ENCODE measurements at places on chromosomes 7 and 10. TPM values are rescaled to one million over a fixed set of nuclear protein-coding genes. Genes with fewer than 3 reads are reported as not detected.
A peak's percentile ranks its signal among the peaks of the same experiment; 100 is the strongest.

DNA sequence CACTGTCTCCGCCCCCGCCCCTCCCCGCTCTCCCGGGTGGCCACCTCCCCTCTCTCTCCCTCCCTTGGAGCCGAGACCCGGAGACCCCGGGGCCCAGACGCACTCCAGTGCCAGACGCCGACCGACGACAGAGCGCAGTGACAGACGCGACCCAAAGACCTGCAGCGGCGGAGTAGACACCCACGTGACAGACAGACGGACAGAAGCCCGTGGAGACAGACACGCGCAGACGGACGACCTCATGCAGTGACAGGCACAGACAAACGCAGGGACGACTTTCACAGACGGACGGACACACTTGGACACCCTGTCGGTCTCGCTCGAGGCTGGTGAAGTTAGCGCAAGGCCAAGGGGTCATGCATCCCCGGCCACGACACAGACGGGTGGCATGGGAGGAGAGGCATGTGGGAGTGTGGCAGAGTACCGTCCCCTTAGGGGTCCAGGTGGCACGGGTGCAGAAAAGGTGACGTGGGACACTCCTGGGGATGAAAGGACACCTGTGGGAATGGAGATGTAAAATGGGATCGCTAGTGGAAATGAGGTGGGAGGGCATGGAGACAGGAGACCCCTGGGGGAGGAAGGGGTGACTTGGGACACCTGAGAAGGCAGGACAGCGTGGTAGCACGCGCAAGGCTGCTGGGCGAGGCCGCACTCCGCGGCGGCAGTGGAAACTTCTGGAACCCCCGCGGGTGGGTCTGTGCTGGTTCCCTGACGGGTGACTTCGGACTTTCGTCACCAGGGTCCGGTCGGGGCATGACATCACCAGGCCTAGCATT lies 456 bp upstream of the ACHE start:
- peak; percentile 92 for DNase-seq
- H3K27me3 ChIP-seq: peaks cover 9% of the 10 kb centered on the region
- no peak overlapping the region for H3K27ac ChIP-seq
- no peaks in the 10 kb centered on the region for H3K36me3 ChIP-seq
- no peaks in the 10 kb centered on the region for H3K4me1 ChIP-seq
- H3K4me3 ChIP-seq: peak overlapping the region; percentile 68

DNA sequence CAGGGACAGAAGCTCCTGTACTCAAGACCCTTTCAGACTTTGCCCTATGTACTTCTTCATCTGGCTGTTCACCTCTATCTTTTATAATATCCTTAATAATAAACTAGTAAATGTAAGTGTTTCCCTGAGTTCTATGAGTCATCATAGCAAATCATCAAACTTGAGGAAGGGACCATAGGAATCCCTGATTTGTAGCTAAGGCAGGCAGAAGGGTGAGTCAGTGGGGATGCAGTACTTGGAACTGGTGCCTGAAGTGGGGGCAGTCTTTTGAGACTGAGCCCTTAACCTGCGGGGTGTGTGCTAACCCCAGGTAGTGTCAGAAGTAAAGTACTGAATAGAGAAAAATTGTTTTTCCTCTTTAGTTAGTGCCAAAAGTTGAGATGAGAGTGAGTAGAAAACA lies 6.2 kb upstream of the TMEM243 start:
- no peaks in the 10 kb centered on the region for H3K4me1 ChIP-seq
- no peaks in the 10 kb centered on the region for H3K36me3 ChIP-seq
- peaks cover 67% of the 10 kb centered on the region for H3K27me3 ChIP-seq
- DNase-seq: no peak

DNA sequence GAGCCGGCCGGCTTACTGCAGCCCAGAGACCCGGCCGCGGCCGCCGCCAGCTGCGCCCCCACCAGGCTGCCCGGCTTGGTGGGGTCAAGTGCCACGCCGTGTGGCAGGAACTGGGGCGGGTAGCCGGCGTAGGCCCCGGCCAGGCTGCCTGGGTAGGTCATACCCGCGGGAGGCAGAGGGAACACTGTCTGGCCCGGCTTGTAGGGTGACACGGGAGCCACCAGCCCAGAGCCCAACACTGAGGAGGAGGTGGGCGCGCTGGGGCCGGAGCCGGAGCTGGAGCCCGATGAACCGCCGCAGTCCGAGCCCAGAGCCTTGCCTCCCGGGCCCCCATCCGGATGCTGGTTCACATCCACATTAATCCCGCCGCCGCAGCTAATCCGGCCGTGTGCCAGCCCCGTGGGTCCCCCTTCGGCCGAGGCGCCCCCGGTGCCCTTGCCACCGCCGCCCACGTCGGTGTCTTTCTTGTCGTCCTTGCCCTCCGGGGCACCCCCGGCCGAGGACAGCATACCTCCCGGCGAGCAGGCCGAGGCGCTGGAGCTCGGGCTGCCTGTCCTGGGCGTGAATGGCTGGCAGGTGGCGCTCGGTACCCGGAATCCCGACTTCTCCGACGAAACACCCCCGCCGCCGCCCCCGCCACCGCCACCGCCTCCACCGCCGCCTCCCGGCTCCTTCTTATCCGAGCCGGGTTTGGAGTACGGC lies 2.0 kb downstream of the ZNF503 start:
- H3K4me3 ChIP-seq: no peak overlapping the region
- DNase-seq: peak; percentile 91
- no peaks in the 10 kb centered on the region for H3K36me3 ChIP-seq

DNA sequence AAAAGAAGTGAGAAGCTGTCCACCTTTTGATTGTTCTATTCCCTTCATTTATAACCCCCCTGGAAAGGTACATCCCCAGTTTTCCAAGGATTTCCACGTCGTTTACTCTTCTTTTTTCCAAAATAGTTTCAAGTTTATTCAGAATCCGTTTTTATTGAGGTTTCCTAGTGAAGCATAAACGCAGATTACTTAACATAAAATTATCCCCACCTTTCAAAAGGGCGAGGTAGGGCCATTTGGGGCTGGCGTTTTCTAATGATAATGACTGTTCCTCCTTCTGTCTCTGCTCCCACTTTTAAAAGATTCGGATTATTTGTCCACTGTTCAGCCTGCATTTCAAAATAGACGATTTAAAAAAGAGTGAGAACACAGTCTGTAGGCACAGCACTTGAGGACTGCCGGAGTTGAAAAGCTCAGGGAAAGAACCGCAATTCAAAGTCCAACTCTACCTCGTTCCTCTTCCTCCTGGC lies 165.2 kb upstream of the PPP1R3A start:
- H3K4me1 ChIP-seq: no peaks in the 10 kb centered on the region
- DNase-seq: no peak

DNA sequence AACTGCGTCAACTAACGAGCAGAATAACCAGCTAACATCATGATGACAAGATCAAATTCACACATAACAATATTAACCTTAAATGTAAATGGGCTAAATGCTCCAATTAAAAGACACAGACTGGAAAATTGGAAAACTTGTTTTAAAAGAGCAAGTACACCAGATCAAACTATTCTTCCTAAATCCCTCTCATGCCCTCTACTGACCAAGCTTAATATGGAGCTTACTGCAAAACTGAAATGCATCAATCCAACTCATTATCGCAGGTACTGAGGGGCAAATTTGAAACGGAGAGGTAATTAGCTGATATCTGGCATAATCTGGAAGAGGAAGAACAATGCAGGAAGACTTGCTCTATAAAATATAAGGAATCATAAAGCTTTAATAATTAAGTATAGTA lies 1223.8 kb downstream of the NXPH1 start:
- DNase-seq: no peak
- no peaks in the 10 kb centered on the region for H3K4me1 ChIP-seq
- no peak overlapping the region for H3K27ac ChIP-seq
- H3K36me3 ChIP-seq: no peaks in the 10 kb centered on the region
- H3K27me3 ChIP-seq: no peaks in the 10 kb centered on the region
- no peak overlapping the region for H3K4me3 ChIP-seq

DNA sequence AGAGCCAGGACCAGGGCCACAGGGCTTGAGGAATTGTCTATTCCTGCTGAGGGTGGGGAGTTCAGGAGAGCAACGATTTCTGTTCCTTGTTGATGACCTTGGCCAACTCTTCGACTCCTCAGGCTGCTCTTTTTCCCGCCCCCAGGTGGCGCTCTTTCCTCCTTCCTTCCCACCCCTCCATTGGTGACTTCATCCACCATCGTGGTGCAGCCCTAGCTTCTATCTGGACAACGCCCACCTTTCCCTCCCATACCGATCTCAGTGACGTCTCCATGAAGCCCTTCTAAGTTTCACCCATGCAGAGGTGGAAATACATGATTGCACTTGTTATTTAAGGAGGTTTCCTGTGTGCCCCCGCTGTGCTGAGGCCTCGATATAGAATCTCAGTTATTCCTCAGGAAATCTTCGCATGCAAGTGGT lies 22.1 kb upstream of the CARD11 start:
- H3K4me3 ChIP-seq: no peak overlapping the region
- no peaks in the 10 kb centered on the region for H3K36me3 ChIP-seq
- no peak overlapping the region for H3K27ac ChIP-seq
- H3K4me1 ChIP-seq: no peaks in the 10 kb centered on the region
- peak; percentile 92 for DNase-seq
- H3K27me3 ChIP-seq: no peaks in the 10 kb centered on the region

GRCh38 chr10:82942286-82943099 lies 1067.5 kb downstream of the NRG3 start:
- no peak for DNase-seq
- H3K4me1 ChIP-seq: peaks cover 6% of the 10 kb centered on the region
- no peak overlapping the region for H3K4me3 ChIP-seq
- H3K27me3 ChIP-seq: peaks cover 24% of the 10 kb centered on the region
- no peak overlapping the region for H3K27ac ChIP-seq

- H3K4me3 ChIP-seq: no peak overlapping the region
- no peak overlapping the region for H3K27ac ChIP-seq
- peaks cover 6% of the 10 kb centered on the region for H3K36me3 ChIP-seq
- H3K27me3 ChIP-seq: no peaks in the 10 kb centered on the region
- no peaks in the 10 kb centered on the region for H3K4me1 ChIP-seq
- no peak for DNase-seq
Measured at GRCh38 chr7:259751-260405, 30.1 kb upstream of the FOXL3 start.

- H3K36me3 ChIP-seq: no peaks in the 10 kb centered on the region
- H3K4me3 ChIP-seq: no peak overlapping the region
Measured at GRCh38 chr10:27893358-27893954, 105.4 kb downstream of the ODAD2 start.

- peaks cover 13% of the 10 kb centered on the region for H3K36me3 ChIP-seq
- DNase-seq: peak; percentile 69
- H3K27ac ChIP-seq: no peak overlapping the region
- H3K4me1 ChIP-seq: no peaks in the 10 kb centered on the region
Measured at GRCh38 chr10:104032144-104032775, 53.4 kb downstream of the COL17A1 start.

- no peaks in the 10 kb centered on the region for H3K27me3 ChIP-seq
- no peak overlapping the region for H3K4me3 ChIP-seq
- no peaks in the 10 kb centered on the region for H3K4me1 ChIP-seq
- no peak overlapping the region for H3K27ac ChIP-seq
- no peak for DNase-seq
Measured at GRCh38 chr10:20963056-20963455, 65.9 kb upstream of the NEBL start.

GRCh38 chr10:99551158-99551557 lies 18.4 kb downstream of the NKX2-3 start:
- peak; percentile 55 for DNase-seq
- H3K36me3 ChIP-seq: no peaks in the 10 kb centered on the region
- H3K27ac ChIP-seq: no peak overlapping the region
- no peaks in the 10 kb centered on the region for H3K4me1 ChIP-seq

DNA sequence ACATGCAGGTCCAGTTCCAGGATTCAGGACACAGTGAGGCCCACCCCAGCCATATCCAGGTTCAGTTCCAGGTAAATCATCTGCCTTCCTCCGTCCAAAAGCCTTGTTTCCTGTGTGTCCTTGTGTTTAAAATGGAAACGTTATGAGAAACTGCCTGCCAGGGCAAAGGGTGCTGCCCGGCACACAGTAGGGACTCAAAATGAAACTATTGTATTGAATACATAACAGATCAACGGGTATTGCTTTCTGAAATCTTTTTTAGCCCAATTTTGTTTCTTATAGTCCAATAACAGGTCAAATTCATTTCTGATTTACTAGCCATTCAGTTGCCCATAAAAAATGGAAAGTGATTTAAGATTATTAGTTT lies 115.5 kb downstream of the EGFR start:
- no peak overlapping the region for H3K4me3 ChIP-seq
- no peak overlapping the region for H3K27ac ChIP-seq
- no peak for DNase-seq

GRCh38 chr10:19816411-19817230 lies at the start of gene PLXDC2:
TSS of gene PLXDC2 (plus strand) at chr10:19816432.
- H3K27ac ChIP-seq: no peak within 1 kb of the TSS
- peaks cover 41% of the 10 kb centered on the region for H3K27me3 ChIP-seq
- no peaks in the 10 kb centered on the region for H3K4me1 ChIP-seq
- no peaks in the 10 kb centered on the region for H3K36me3 ChIP-seq

GRCh38 chr7:112182749-112183148 lies 23.4 kb downstream of the DOCK4 start:
- no peaks in the 10 kb centered on the region for H3K27me3 ChIP-seq
- no peaks in the 10 kb centered on the region for H3K4me1 ChIP-seq
- no peak overlapping the region for H3K27ac ChIP-seq
- DNase-seq: no peak
- H3K4me3 ChIP-seq: no peak overlapping the region
- H3K36me3 ChIP-seq: no peaks in the 10 kb centered on the region

DNA sequence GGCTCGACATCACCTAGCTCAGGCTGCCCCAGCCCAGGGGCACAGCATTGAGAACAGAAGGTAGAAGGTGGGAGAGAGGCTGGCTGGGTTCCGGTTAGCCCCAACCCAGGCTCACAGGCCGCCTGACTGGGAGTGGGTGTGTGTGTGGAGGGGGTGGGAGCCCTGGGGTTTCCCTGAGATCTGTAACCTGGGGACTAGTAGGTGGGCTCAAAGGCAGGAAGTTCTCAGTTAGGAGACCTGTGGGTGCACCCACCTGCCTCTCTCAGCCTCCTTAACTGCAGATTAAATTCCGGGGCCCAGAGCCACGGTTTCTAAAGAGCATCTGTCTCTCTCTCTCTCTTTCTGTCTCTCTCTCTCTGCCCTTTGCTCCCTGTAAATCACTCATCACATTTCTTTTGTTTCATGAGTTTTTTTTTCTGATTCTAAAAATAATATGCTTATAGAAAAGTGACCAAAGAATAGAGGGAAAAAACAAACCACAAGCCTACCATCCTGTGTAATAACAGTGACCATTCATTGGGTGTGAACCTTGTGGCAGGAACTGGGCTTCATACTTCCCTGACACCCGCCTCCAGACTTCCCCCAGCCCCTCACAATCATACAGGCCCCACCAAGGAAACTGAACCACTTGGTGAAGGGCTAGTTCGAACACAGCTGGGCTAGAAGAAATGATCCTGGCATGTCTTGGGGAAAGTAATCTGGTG lies 83.4 kb upstream of the SMNDC1 start:
- no peaks in the 10 kb centered on the region for H3K27me3 ChIP-seq
- H3K27ac ChIP-seq: no peak overlapping the region
- no peaks in the 10 kb centered on the region for H3K36me3 ChIP-seq
- peaks cover 11% of the 10 kb centered on the region for H3K4me1 ChIP-seq

LBX1 gene
- not detected for total RNA-seq

PRKCQ gene
- 22.3 TPM for total RNA-seq

BTBD16 gene
- not detected for total RNA-seq

DMBT1 gene
- total RNA-seq: 0.02 TPM

EMX2 gene
- not detected for total RNA-seq

Measured in endodermal cell (in vitro differentiated cells).